Mesendoderm (in vitro differentiated cells): ENCODE measurements at places on chromosomes 3 and 15.

GRCh38 chr15:29183071-29183831 lies 86.4 kb downstream of the NSMCE3 start:
- no peak for DNase-seq

GRCh38 chr3:148839805-148840204 lies 12.2 kb downstream of the CPB1 start:
- no peak for DNase-seq

- no peak for DNase-seq
Observed at GRCh38 chr3:129595544-129596193, 10.8 kb downstream of the PLXND1 start.

GRCh38 chr15:49435174-49435573 lies 12.1 kb downstream of the FGF7 start:
- no peak for DNase-seq

DNA sequence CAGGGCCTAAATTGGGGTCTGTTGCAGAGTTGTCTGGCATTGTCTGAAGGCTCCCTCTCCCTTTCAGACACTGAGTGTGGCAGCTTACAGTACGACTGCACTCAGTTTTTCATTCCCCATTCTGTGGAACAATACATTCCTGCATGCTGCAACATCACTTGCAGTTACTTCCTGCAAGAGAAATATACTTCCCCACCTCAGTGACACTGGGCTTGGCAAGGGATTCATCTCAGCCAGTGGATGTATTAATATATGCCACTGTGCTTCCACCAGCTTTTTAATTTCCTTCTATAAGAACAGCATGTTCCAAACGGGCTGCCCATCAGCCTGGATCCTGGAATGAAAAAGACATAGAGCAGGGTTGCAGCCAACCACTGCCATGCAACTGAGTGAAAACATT lies 23.1 kb downstream of the B3GALNT1 start:
- no peak for DNase-seq
